Activated T-cell treated with anti-CD3 and anti-CD28 coated beads, Interleukin-2, amount 50 U/mL, for 4 hours (primary cell): ENCODE measurements at places on chromosomes 7 and 10.

GRCh38 chr7:1137517-1138167 lies 22.4 kb downstream of the ZFAND2A start:
- no peak for DNase-seq

DNA sequence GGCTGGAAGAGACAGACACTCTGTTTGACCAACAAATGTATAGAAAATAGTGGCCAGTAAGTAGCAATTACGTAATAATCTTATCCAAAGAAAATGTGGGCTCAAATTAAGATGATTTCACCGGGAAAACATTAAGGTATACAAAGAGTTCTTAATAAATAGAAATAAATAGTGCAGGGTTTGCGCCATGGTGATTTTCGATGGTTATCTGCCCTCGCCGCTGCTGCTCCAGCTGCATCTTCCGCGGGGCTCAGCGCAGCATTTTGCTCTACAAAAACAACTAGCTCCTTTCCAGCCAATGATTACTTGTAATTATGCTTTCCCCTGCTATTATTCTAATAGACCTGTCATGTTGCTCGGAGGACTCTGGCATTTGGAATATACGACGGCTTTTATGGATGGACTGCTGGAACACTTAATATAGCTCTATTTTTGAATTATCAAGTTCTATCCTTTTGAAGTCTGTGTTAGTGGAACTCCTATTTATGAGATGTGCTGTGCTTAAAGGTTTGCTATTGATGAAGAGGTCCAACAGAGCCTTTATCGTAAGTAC lies 103.8 kb downstream of the BUB3 start:
- no peak for DNase-seq

DNA sequence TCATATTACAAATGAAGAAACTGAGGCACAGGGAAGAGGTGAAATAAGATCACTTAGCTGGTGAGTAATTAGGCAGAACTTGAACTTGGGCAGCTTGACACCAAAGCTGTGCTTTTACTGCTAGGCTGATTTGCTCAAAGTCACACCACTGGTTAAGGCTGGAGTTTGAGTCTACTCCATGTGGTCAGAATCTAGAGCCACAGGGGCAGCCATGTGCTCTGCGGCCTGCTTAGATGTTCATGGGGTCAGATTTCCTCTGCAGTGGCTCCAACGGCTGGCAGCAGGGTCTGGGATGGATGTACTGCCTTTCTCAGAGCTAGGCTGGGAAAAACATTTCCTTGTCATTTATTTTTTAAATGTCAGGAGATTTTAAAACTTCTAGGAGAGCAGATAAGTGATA lies 417.5 kb downstream of the KCNMA1 start:
- DNase-seq = no peak

DNA sequence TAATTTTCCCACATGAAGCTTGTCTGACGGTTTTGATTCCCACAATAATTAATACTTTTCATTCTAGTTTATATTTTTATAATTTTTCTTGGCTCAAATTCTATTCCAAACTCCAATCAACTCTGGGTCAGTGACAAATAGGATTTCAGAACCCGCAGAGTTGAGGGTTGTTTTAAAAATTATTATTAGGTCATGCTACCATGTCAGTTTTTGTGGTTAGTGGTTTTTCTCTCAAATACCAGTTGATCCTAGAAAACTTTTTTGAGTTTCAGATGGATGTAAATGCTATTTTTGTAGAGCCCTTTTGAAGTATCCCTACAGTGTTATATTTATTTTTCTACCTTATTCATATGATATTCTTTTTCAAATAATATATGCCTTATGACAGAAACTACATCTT lies 237.4 kb downstream of the SEMA3D start:
- no peak for DNase-seq

GRCh38 chr7:37342176-37342687 lies 106.4 kb downstream of the ELMO1 start:
- DNase-seq = no peak

GRCh38 chr7:22662556-22663356 lies 64.2 kb upstream of the IL6 start:
- no peak for DNase-seq

DNA sequence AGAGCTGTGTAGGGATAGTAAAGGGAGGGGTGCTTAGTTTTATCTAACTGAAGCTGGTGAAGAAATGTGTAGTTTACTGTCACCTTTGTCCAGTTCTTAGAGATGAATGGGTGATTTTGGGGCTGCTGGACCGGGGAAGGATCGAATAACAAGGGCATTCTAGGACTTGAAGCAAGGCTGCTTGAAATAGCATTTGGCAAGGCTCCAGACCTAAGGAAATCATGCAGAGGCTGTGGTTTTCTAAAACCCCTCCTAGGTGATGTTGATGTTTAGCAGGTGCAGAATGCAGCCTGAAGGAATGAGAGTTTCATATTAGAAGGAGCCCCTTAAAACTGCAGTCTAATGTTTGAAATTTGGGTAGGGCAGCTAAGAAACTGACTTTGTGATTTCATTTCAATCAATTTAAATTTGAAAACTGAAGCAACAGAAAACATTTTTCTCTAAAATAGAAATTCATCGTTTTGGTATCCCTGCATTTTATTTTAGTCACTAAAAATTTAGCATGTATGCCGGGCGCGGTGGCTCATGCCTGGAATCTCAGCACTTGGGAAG lies 68.5 kb downstream of the TET1 start:
- no peak for DNase-seq

- DNase-seq = no peak
Measured at GRCh38 chr10:128042131-128042610, 84.1 kb downstream of the MKI67 start.

DNA sequence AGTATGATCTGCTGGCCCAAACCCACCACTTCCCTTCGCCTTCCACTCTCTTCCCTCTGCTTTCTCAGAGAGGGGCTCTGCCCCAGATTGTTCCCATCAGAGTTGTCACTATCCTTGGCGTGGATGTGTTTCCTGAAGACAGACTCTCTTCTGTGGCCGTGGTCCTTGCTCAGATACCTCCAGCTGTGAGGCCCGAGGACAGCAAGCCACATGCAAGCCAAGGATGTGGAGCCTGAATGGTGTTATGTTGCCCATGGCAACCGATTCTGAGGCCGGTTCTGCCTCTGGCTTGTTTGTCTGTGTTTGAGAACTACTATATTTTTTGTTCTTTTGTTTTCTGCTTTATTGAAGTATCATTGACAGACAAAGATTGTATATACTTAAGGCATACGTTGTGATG lies 247.4 kb upstream of the PODXL start:
- no peak for DNase-seq

- no peak for DNase-seq
Measured at GRCh38 chr7:853366-854117, 21.3 kb downstream of the SUN1 start.

- DNase-seq = no peak
Measured at GRCh38 chr10:123068087-123068853, 59.5 kb downstream of the ACADSB start.

DNA sequence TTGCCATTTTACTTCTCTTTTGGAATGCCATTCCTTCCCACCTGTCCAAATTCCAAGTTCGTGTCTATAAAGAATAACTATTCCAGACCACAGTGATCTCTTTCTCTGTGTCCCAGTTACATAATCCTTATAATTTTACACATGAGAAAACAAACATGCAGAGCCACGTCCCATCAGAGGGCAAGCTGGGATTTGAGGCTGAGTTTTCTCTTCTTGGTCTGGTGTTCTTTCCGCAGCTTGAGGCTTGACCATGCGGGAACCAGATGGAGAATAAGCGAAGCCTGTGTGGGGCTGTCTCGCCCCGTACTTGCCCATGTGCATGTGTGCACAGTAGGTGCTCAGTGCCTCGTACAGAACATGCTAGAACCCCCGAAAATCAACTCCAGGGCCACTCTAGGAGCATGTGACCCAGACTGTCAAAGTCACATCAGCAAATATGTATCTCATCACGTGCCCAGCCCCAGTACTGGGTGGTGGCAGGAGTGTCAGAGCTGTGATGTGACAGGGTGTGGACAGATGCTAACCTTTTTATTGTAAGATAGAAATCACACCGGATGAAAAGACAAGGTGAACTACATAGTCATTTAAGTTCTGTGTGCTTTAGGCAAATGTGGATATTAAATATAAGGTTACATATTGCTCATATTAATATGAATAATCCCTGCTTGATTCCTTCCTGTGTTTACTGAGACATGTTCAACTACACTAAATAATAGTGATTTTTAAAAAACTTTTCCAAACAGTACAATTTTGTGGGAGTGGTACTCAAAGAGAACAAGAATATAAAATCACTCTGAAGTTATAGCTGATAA lies 3.2 kb downstream of the INSIG1 start:
- no peak for DNase-seq

- no peak for DNase-seq
Measured at GRCh38 chr7:131159961-131160361, 167.7 kb upstream of the MKLN1 start.

DNA sequence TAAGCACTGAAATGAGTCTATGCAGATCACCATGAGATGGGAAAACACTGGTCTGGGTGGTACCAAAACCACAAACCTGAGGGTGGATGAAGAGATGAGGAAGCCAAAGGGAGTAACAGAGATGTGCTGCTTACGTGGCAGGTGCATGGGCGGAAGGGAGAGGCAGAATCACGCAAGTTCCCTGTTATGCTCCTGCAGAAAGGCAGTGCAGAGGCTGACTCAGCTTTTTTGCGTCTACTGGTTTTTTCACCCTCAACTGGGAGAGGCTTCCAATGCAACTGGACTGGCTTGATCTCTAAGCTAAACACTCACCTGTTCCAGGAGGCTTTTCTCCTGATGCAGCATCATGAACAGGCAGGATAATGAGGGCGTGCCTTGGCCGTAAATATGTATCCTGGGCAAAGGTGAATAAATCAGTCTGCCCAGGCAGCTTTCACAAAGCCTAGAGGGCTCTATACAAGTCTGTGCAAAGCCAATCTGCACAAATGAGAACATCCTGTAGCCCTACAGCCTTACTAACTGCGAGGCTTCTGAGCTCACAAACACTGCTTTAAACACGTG lies 95.4 kb upstream of the AFAP1L2 start:
- peak; percentile 62 for DNase-seq

DNA sequence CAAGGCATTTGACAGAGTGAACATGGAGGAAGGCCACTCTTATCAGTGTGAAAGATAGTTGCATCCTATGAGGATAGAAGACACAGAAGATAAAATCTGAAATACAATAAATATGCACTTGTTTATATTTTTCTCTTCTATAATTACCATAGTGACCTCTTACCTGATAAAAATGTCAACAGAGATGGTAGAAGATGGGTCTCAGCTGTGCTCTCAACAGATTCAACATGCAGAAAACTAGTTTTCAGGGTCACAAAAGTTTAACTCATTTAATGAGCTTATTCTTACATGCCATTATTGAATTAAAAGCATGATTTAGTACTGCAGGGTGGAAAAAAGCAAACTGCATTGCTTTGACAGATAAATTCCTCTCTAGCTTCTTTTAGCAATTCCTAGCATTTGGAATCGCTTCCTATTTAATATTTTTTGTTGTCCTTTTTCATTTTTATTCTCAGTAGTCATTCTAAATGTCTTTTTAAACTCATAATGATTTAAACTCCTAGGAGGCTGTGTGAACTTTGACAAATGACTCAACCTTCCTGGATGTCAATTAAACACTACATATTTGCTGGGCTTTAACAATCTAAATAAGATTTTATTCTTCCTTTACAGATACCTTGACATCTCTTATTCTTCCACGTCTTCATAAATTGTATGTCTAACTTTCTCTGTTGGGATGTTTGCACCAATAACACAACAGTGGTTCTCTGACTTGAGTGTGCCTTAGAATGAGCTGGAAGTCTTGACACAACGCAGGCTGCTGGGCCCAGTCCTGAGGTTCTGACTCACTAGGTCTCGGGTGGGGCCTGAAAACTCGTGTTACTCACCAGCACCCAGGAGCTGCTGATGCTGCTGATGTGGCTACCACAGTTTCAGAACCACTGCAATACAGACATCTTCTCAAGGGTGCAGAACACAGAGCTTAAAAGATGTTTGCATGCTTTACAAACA lies 565.5 kb upstream of the IGFBP3 start:
- no peak for DNase-seq

- DNase-seq = no peak
Measured at GRCh38 chr7:2573761-2574160, 15.0 kb downstream of the IQCE start.

DNA sequence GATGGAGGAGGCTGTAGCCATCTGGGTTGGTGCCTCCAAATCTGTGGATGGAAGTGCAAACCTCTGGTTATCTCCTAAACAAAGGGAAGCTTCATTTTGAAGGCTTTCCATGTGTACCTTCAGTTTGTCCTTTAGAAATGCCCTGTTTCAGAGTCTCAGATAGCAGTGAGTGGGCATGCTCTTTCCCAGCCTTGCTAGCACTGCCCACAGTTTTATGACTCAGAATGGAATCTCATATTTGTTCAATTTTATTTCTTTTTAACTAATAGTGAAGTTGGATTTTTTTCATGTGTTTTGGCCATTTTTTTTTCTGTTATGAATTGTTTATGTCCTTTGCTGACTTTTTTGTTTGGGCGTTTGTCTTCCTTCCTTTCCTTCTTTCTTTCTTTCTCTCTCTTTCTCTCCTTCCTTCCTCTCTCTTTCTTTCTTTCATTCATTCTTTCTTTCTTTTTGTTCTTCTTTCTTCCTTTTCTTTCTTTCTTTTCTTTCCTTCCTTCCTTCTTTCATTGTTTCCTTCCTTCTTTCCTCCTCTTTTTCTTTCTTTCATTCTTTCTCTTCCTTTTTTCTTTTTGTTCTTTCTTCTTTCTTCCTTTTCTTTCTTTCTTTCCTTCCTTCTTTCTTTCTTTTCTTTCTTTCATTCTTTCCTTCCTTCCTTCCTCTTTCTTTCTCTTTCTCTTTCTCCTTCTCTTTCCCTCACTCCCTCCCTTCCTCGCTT lies 25.6 kb downstream of the PRF1 start:
- DNase-seq = no peak

GRCh38 chr7:111560773-111561653 lies 1.3 kb downstream of the IMMP2L start:
- DNase-seq = no peak

- no peak for DNase-seq
Measured at GRCh38 chr7:157635148-157635500, 298.3 kb downstream of the DNAJB6 start.

GRCh38 chr7:16564909-16565426 lies 38.3 kb downstream of the LRRC72 start:
- DNase-seq = no peak

DNA sequence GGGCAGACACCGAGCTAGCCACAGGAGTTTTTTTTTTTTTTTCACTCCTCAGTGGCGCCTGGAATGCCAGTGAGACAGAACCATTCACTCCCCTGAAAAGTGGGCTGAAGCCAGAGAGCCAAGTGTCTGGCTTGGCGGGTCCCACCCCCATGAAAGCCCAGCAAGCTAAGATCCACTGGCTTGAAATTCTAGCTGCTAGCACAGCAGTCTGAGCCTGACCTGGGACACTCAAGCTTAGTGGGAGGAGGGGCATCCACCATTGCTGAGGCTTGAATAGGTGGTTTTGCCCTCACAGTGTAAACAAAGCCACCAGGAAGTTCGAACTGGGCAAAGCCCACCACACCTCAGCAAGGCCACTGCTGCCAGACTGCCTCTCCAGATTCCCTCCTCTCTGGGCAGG lies 144.5 kb downstream of the LRMDA start:
- DNase-seq = no peak

- no peak for DNase-seq
Measured at GRCh38 chr10:44282626-44283300, 102.1 kb downstream of the CXCL12 start.

GRCh38 chr7:34090816-34091215 lies 185.5 kb downstream of the BMPER start:
- no peak for DNase-seq
